Keratinocyte (primary cell): ENCODE measurements at places on chromosomes 12 and 14. TPM values are rescaled to one million over a fixed set of nuclear protein-coding genes. Genes with fewer than 3 reads are reported as not detected.

The DERA gene
- 22.2 to 34.2 TPM (median 28.5 TPM) in 3 replicates for polyA plus RNA-seq

DNA sequence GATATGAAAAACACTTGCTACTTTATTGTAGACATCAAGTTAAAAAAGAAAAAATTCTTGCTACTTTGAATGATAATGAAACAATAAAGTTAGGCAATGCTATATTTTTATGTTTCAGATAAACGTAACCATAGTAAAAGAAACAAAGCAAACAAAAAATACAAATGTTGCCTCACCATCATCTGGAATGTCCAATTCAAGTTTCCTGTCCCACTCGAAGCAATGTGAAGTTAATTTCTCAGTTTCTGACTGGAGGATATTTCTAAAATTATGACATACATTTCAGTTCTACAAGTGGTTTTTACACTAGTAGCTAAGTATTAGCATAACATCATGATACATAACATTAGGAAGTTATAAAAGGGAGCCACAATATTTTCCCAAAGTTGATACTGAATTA is 20.9 kb downstream of the DLGAP5 start:
- no peaks in the 10 kb centered on the region for H3K36me3 ChIP-seq
- H3K27me3 ChIP-seq, result no peaks in the 10 kb centered on the region
- H3K4me3 ChIP-seq, result no peak overlapping the region
- no peaks in the 10 kb centered on the region for H3K4me1 ChIP-seq
- no peak for DNase-seq

- no peaks in the 10 kb centered on the region for H3K4me1 ChIP-seq
- DNase-seq, result no peak
- no peak overlapping the region for H3K4me3 ChIP-seq
- H3K27ac ChIP-seq, result no peak overlapping the region
- no peaks in the 10 kb centered on the region for H3K36me3 ChIP-seq
- H3K27me3 ChIP-seq, result no peaks in the 10 kb centered on the region
Measured at GRCh38 chr14:85873006-85873405, 343.1 kb downstream of the FLRT2 start.

GRCh38 chr12:109626378-109627115 is 53.0 kb downstream of the MVK start:
- no peak for DNase-seq
- peaks cover 29% of the 10 kb centered on the region for H3K27me3 ChIP-seq
- H3K27ac ChIP-seq, result no peak overlapping the region
- no peaks in the 10 kb centered on the region for H3K36me3 ChIP-seq

DNA sequence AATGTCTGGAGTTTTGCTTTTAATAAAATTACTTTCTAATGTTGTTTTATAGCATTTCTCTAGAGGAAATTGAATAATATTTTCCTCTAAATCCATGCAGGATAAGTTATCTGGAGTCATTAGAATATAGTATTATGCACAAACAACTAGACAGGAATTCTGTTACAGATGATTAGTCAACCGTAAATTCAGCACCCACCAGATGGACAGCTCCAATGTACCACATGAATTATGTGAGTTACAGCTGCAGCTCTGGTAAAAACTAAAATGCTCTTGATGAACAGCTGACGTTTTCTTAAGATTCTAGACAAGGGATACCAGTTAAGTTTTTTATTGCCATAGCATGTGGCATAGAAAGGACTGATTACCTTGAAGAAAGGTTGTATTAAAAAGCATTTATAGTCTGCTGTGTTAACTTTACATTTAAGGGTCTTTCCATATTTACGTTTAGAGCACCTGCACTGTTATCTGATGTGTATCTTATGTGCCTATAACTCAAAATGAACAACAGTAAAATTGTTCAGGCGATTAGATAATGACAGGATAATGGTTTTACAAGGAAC is 321.4 kb upstream of the LRFN5 start:
- H3K4me1 ChIP-seq, result no peaks in the 10 kb centered on the region
- no peak for DNase-seq
- no peak overlapping the region for H3K27ac ChIP-seq
- H3K27me3 ChIP-seq, result no peaks in the 10 kb centered on the region
